ENCODE measurements at places on chromosomes 7 and 10.

DNA sequence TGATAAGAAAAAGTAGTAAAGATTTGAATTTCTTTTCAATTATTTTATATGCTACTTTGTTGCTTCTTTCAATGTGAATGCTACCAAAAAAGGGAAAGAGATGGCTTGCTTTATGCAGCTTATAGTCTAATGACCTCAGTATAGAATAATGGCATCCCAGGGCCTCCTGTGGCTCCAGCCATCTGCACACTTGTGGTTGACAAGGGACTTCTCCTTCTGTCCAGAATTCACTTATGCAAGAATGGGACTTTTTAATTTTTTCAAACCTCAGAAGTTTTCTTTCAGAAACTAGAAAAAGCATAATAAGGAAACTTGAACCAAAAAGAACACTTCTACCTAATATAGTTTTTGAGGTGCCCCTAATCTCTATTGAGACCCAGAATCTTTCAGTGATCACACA lies 310.9 kb downstream of the CTNNA3 start:
- no peak for DNase-seq
- H3K4me1 ChIP-seq = no peaks in the 10 kb centered on the region
- H3K36me3 ChIP-seq = no peaks in the 10 kb centered on the region
- no peak overlapping the region for H3K27ac ChIP-seq
- no peaks in the 10 kb centered on the region for H3K27me3 ChIP-seq

DNA sequence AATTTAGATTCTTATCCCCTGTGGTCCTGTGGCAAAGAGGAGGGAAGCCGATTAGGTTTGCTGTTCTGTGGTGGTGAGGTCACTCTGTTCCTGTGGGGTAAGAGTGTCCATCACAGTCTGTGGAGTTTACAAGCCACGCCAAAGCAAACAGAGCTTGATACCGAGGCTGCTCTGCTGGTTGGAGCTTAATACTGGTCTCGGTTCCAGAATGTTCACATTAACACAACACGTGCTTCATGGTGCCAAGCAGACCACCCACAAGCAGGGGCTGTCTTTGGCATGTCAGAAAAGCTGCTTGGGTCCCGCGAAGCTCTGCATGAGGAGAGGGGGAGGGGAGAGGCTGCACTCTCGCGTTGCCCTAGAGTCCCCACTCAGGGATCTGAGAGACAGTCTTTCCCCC lies 47.5 kb downstream of the DNAJB6 start:
- H3K4me3 ChIP-seq = no peak overlapping the region
- H3K36me3 ChIP-seq = no peaks in the 10 kb centered on the region
- H3K27me3 ChIP-seq = no peaks in the 10 kb centered on the region
- no peak overlapping the region for H3K27ac ChIP-seq

DNA sequence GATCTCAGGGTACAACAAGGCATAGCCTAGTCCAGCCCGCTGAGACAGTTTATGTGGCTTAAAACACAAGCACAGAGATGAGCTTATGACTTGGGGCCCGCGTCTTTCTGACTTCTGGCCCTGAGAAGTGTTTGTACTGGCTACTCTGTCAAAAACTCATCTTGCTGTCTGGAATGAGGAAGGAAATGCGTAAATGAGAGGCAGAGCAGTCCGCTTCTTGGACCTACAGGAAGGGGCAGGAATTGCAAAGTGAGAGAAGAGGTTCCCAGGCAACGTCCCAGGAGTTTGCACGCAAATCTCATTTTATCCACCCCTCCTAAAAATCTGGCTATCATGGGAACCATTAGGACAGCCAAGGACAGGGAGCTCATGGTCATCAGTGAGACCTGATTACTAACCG lies 5.5 kb downstream of the ANXA11 start:
- peak; percentile 66 for DNase-seq
- no peaks in the 10 kb centered on the region for H3K36me3 ChIP-seq

- peak overlapping the region; percentile 77 for H3K27ac ChIP-seq
- peak; percentile 88 for DNase-seq
- no peaks in the 10 kb centered on the region for H3K27me3 ChIP-seq
- H3K4me3 ChIP-seq = no peak overlapping the region
- H3K4me1 ChIP-seq = no peaks in the 10 kb centered on the region
- no peaks in the 10 kb centered on the region for H3K36me3 ChIP-seq
Measured at GRCh38 chr10:80158598-80159127, 26.1 kb downstream of the PLAC9 start.

DNA sequence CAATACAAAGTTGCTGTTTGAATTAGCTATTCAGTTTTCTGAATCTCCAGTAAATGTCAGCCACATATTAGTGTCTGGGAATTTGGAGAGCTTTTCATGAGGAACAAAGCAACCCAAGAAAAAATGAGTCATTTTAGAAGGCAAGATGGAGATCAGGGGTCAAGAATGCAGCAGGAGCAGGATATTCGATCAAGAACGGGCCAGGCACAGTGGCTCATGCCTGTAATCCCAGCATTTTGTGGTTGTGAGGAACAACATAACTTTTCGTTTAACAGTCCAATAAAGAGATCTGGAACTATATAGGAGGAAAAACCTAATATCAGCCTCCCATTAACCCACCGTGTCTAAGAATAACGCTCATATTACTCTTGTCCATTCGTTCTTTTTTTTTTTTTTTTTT lies 600.5 kb downstream of the MAGI2 start:
- no peak overlapping the region for H3K27ac ChIP-seq
- H3K4me1 ChIP-seq = peaks cover 3% of the 10 kb centered on the region
- H3K36me3 ChIP-seq = no peaks in the 10 kb centered on the region
- no peak overlapping the region for H3K4me3 ChIP-seq

Measured in tibial nerve (tissue), 4 donors.